ENCODE measurements at places on chromosomes 6 and 20.

DNA sequence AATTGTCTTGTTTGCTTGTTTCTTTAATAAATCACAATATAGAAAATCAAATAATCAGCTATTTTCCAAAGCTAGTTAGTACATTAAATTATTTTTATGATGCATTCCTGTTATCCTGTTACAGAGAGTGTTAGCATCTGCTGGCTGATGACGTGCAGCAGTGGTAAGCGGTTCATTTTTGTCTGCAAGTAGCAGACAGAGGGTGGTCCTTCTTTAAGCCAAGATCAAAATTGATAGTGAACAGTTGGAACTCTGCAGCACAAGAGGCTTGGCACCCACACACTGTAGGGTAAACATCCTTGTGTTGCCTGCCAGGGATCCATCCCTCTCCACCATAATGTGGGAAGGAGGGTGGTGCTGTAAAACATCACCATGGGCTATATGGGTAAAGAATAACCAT, 158.3 kb downstream of the FRK start:
- DNase-seq = no peak

GRCh38 chr6:148968771-148969602, 222.2 kb downstream of the UST start:
- no peak for DNase-seq

DNA sequence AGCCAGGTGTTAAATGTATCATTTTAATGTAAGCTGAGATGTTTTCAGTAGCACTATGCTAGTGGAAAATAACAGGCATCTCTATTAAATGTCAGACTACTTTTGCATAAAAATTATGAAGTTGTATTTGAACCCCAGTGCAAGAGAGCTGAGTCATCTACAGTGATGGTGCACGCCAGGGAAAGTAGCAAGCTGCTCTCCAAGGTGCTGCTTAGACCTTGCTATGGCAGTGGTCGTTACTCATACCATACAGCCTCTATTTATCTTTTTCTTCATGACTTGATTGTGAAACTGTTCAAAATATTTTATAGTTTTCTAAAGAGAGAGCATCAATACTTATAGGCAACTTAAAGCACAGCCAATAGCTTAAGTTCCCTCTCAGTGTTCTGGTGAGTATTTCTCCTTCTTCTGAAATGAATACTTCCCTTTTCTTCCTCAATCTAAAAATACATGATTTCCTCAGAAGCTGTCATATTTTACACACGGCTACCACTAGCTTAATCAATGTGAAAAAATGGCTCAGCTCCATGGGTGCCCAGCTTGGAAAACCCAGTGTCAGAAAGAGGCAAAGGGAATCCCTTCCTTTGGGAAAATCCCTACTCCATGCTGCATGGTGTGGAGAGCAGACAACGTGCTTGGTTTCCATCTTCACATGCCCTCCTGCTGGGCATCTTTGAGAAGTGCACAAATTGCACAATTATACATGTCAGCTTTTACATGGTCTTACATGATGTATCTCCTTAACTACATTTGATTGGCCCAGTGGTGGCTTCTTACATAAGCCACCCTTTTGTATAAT, 105.6 kb downstream of the ELOVL4 start:
- no peak for DNase-seq

DNA sequence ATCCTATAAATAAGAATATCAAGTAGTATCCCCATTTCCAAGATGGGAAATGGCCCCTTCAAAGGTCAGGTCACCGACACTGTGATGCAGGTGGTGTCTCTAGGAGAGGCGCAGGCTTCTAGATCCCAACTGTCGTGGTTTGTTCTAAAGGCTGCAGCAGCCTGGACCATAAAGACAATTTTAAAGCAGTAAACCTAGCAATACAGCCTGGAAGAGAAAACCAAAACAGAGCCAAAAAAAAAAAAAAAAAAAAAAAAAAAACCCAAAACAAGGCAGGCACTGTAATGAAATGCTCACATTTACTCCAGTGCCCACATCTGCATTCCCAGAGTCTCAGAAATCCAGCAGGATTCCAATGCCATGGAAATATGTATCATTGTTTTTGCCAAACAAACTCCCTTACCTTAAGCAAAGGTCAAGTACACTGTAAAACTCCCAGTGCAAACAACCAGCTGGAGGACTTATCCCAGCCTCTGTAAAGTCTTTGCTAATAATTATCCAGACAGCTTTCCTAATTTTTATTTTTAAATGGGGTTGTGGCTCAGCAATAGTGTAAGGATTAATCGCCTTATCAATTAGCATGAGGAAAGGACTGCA, 98.2 kb downstream of the PSMG4 start:
- DNase-seq = no peak

- DNase-seq = no peak
These were observed 66.9 kb downstream of the RIPOR3 start for GRCh38 chr20:50624351-50625016.

DNA sequence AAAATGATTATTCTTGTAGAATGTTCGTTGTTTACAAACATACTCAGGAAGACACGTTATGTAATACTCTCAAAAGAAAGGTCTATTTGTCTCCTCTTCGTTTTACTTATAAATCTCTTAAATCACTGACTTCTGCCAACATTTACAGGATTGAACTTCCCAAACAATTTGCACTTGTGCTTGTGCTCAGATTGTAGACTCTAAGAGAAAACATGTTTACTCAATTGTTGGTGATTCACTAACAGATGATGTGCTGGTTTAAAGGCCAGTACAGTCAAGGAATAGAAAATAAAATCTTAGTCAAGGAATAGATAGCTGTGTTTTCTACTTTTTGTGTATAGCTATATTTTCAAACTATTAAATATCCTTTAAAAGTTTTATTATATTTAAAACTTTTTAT, 172.8 kb downstream of the GJA1 start:
- no peak for DNase-seq

GRCh38 chr20:53866794-53867740, 203.3 kb downstream of the BCAS1 start:
- DNase-seq = no peak

GRCh38 chr6:108921547-108922361, 73.5 kb downstream of the ARMC2 start:
- DNase-seq = no peak

DNA sequence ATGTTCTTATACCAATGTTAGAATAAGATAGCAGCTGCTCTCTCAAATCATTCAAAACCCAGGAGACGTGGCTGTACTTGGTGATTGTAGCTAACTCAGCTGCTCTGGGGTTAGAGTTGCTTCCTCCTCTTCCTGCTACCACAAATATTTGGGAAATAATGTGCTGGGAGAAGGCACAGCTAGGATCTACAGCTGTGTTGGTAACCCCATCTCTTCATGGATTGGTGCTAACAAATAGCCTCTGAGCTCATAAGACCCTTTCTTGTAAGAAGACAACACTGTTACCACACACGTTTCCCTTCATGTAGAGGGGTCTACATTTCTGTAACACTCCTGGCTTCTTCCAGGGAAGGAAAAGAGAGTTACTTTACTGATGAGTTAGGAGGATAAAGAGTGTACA, 911.0 kb upstream of the CITED2 start:
- no peak for DNase-seq

GRCh38 chr20:31661625-31662371, 24.1 kb downstream of the COX4I2 start:
- DNase-seq = peak; percentile 88

GRCh38 chr6:81235512-81235911, 517.0 kb downstream of the TENT5A start:
- no peak for DNase-seq
